ENCODE measurements at places on chromosomes 5 and 9.

GRCh38 chr9:77964258-77964657 is 67.4 kb downstream of the GNAQ start:
- no peaks in the 10 kb centered on the region for H3K36me3 ChIP-seq
- no peak overlapping the region for H3K4me3 ChIP-seq
- no peaks in the 10 kb centered on the region for H3K27me3 ChIP-seq
- H3K27ac ChIP-seq: no peak overlapping the region
- H3K4me1 ChIP-seq: peaks cover 10% of the 10 kb centered on the region

- H3K27me3 ChIP-seq: no peaks in the 10 kb centered on the region
- DNase-seq: no peak
- H3K36me3 ChIP-seq: no peaks in the 10 kb centered on the region
- H3K27ac ChIP-seq: no peak overlapping the region
- H3K4me3 ChIP-seq: no peak overlapping the region
- no peaks in the 10 kb centered on the region for H3K4me1 ChIP-seq
Observed at GRCh38 chr5:110258460-110259216, 467.8 kb downstream of the TMEM232 start.

- H3K36me3 ChIP-seq: no peaks in the 10 kb centered on the region
- H3K27me3 ChIP-seq: peaks cover 52% of the 10 kb centered on the region
- H3K4me1 ChIP-seq: peaks cover 15% of the 10 kb centered on the region
- H3K4me3 ChIP-seq: peak overlapping the region; percentile 60
- peak; percentile 74 for DNase-seq
Observed at GRCh38 chr9:116154976-116155697, 1.5 kb downstream of the PAPPA start.

DNA sequence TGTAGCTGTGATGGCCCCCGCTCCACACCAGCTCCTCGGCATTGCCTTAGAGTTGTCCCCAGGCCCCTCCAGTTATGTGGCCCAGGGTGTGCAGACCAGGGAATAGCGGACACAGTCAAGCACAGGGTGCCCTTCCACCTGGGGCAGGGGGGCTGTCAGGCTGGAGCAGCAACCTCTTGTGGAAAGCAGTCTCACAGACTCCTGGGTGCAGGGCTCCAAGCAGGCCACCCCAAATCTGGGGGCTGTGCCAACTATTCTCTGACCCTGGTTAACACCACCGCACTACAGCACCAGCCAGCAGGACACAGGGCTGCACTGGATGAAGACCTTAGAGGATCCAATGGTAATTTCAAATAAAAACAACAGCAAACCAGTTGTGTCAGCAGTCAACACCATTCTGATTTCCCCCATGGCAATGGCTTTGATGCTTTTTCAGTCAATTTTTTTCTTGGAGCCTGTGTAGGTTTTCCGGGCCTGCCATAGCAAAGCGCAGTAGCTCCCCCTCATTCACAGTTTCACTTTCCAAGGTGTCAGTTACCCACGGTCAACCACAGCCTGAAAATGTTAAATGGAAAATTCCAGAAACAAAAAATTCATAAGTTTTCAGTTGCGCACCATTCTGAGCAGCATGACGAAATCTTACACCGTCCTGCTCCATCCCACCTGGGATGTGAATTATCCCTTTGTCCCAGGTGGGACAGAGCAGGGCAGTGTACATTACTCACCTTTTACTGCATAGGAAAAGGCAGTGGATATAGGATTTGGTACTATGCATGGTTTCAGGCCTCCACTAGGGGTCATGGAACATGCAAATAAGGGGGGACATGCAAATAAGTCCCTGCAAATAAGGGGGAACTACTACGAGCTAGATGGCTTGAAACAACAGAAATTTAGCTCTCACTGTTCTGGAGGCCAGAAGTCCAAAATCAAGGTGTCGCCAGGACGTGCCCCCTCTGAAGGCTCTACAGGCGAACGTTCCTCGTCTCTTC is 49.0 kb downstream of the C5orf15 start:
- DNase-seq: no peak
- no peak overlapping the region for H3K4me3 ChIP-seq
- H3K36me3 ChIP-seq: no peaks in the 10 kb centered on the region
- no peaks in the 10 kb centered on the region for H3K27me3 ChIP-seq

DNA sequence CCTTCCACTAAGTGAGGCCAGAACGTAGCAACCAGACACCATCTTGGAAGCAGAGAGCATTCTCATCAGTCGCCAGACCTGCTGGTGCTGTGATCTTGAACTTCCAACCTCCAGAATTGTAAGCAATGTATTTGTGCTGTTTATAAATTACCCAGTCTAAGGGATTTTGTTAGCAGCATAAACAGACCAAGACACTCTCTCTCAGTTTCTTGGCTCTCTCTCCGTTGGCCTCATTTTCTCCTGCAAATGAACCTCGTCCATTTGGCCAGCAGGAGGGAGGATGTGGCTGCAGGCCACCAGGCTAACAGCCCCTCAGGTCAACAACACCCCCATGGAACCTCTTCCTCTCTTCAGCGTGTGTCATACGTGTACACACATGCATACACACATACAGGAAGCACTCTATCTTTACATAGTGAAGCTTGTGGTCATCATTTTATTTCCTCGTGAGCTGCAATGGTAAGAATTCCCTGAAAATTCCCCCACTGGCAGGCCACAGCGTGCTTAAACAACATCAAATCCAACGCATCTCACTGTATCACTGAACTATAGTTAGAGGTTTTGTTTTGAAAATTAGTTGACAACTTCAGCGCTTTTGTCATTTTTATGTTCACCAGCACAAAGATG is 62.8 kb upstream of the PPP1R26 start:
- DNase-seq: peak; percentile 87
- H3K36me3 ChIP-seq: no peaks in the 10 kb centered on the region
- no peaks in the 10 kb centered on the region for H3K27me3 ChIP-seq
- no peak overlapping the region for H3K27ac ChIP-seq
- no peak overlapping the region for H3K4me3 ChIP-seq

- H3K27me3 ChIP-seq: no peaks in the 10 kb centered on the region
- no peaks in the 10 kb centered on the region for H3K36me3 ChIP-seq
- H3K4me3 ChIP-seq: no peak overlapping the region
- DNase-seq: peak; percentile 33
- peaks cover 3% of the 10 kb centered on the region for H3K4me1 ChIP-seq
Observed at GRCh38 chr5:76808141-76808691, 10.6 kb upstream of the F2RL1 start.

DNA sequence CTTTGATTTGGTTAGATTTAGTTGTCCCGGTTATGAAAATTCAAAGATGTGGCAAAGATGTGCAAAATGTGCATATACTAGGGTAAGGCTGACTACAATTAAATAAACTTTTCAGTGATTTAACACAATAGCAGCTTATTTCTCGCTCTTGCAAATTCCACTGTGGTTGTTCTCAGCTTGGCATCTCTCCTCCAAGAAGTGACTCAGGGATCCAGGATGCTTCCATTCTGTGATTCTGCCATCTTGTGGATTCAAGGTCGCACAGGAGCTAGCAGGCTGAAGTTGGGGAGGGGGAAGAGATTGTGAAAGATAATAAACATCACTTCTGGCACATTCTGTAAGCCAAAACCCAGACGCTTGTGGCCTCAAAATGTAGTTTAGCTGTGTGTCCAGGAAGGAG is 60.1 kb upstream of the TGFBR1 start:
- no peaks in the 10 kb centered on the region for H3K27me3 ChIP-seq
- H3K27ac ChIP-seq: no peak overlapping the region
- no peaks in the 10 kb centered on the region for H3K4me1 ChIP-seq
- H3K4me3 ChIP-seq: no peak overlapping the region

DNA sequence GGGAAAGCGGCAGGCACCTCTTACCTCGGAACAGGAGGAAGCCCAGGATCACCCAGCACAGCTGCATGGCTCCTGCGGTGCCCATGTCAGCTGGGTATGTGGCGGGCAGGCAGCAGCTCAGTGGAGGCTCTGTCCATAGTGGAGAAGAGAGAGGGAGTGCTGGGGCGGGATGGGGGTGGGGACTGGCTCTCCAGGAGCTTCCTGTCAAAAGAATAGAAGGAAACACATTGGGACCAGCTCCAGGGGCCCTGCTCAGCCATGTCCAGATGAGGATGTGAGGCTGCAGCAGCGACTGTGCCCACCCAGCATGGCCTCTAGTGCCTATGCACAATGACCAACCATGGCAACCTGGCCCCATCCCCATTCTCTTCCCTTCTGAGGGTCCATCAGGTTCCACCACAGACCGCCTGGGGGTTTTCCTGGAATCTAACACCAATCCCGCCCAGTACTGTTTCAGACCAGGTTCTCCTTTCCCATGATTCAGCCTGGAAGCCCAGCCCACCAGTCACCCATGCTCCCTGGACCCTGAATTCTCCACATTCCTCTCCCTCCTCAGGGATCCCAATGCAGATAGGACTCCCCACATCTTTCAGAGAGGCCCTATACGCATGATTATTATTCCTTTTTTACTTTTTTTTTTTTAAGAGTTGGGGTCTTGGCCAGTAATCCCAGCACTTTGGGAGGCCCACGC is at the start of gene ECSCR:
TSS of gene ECSCR (minus strand) at position 158 of the 691 bp plus-strand sequence. CDS start at position 85, 73 bp downstream.
- no peaks in the 10 kb centered on the region for H3K36me3 ChIP-seq
- peak within 1 kb of the TSS; percentile 36 for H3K4me3 ChIP-seq
- H3K27me3 ChIP-seq: no peaks in the 10 kb centered on the region
- peak within 1 kb of the TSS; percentile 89 for H3K27ac ChIP-seq
